ENCODE measurements at places on chromosomes 13 and 19. TPM values are rescaled to one million over a fixed set of nuclear protein-coding genes. Genes with fewer than 3 reads are reported as not detected.

Gene PRR36
- 0.09 TPM for total RNA-seq

Gene LYPD3
- total RNA-seq: 1.2 TPM

Gene GPATCH1
- 8.9 TPM for total RNA-seq

Gene ZNF681
- total RNA-seq: 3.0 TPM

Gene IGFL3
- total RNA-seq: not detected

Gene ATCAY
- not detected for total RNA-seq

Gene LYPD5
- 1.6 TPM for total RNA-seq

Gene BEST2
- not detected for total RNA-seq

Gene THOP1
- 26.4 TPM for total RNA-seq

Gene RPS16
- 1,273 TPM for total RNA-seq

Gene EFNB2
- 35.0 TPM for total RNA-seq

GRCh38 chr19:13707915-13708314 lies 56.4 kb upstream of the MRI1 start:
- H3K27me3 ChIP-seq: no peaks in the 10 kb centered on the region
- H3K4me3 ChIP-seq: no peak overlapping the region
- H3K4me1 ChIP-seq: peaks cover 2% of the 10 kb centered on the region
- no peak for DNase-seq

DNA sequence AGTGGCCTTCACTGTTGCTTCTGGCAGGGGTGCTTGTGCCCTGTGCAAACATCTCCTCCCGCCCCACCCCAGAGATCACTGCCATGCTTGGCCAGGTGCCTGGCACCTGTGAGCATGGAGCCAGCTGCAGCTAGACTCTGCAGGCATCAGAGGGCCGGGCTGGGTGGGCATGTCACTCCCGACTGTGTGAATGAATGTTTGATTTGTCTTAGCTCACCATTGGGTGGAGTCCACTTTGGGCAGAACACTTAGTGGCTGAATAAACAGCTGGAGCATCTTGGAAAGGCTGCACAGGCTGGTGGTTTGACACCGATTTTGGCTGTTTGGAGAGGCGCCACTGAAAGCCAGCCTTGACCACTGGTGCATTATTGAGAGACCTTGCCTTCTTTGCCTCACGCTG lies 267.3 kb downstream of the DLEU7 start:
- H3K36me3 ChIP-seq: no peaks in the 10 kb centered on the region
- H3K27ac ChIP-seq: no peak overlapping the region
- DNase-seq: no peak
- peaks cover 10% of the 10 kb centered on the region for H3K4me1 ChIP-seq

GRCh38 chr19:11736696-11737095 lies 2.0 kb downstream of the ZNF823 start:
- H3K27me3 ChIP-seq: no peaks in the 10 kb centered on the region
- H3K27ac ChIP-seq: no peak overlapping the region
- H3K36me3 ChIP-seq: no peaks in the 10 kb centered on the region
- H3K4me3 ChIP-seq: no peak overlapping the region

GRCh38 chr19:38812841-38813320 lies at the start of gene LGALS4:
TSS of gene LGALS4 (minus strand) at chr19:38812945. CDS start at chr19:38812886, 59 bp downstream.
- no peaks in the 10 kb centered on the region for H3K4me1 ChIP-seq
- H3K27me3 ChIP-seq: no peaks in the 10 kb centered on the region
- H3K36me3 ChIP-seq: peaks cover 4% of the 10 kb centered on the region
- no peak within 1 kb of the TSS for H3K27ac ChIP-seq

DNA sequence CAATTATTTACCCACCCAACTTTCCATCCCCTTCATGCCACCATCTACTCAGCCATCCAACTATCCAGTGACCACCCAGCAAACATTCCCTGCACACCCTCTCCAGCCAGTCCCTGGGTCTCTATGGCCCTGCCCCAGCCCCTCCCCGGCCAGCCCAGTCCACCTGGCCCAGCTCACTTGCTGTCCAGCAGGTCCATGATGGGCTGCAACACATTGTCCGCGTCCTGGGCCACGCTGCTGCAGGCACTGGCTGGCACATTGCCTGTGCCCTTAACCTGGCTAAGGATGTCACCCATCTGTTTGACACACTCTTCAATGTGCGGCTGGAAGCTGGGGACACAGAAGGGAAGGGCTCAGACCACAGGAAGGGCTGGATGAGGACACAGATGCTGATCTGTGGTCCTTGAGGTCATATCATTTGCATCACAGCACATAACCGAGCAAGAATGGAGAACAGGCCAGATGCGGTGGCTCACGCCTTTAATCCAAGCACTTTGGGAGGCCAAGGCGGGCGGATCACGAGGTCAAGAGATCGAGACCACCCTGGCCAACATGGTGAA lies 61.6 kb downstream of the UNC13A start:
- no peaks in the 10 kb centered on the region for H3K27me3 ChIP-seq
- H3K4me1 ChIP-seq: no peaks in the 10 kb centered on the region
- no peak overlapping the region for H3K4me3 ChIP-seq
- DNase-seq: no peak

DNA sequence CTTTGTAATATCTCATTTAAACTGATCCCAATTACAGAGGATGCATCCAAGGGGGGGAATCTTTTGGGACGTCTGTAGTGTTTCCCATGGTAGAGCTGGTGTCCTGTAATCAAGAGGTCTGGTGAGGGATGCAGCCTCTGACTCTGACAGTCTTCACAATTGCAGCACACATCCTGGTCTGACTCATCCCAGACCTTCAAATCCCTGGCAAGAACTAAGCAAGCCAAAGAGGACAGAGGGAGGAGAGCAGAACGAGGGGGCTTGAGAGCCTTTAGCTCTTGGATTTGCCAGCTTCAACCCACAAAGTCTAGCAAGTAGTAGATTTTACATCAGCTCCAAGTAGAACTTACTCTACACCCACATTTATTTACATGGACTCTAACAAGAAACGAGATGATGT lies 17.3 kb upstream of the FCGBP start:
- DNase-seq: no peak

DNA sequence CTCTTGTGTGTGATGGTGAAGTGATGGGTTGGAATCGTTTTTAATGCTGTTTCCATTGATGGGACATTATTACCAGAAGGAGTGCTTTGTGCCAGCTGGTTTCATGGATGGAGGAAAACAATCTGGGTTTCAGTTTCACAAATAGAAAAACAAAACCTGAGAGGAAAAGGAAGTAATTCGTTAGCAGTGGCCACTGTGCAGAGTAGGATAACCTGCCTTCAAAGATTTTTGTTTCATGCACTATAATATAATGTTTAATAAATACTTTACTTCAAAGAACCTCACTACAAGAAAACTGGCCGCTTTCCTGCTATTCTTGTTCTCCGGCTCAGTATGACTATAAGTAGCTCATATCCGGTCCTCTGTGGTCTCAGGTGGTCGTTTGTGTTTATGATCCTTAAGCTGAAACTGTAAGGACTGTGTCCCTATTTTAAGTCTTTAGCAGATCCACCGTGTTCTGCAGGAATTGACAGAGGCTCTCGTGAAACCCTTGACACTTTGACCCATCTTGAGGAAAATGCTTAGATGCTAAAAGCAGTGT lies 104.7 kb downstream of the GGACT start:
- DNase-seq: no peak
- no peaks in the 10 kb centered on the region for H3K4me1 ChIP-seq
- no peak overlapping the region for H3K27ac ChIP-seq
- no peaks in the 10 kb centered on the region for H3K27me3 ChIP-seq
- H3K4me3 ChIP-seq: no peak overlapping the region

DNA sequence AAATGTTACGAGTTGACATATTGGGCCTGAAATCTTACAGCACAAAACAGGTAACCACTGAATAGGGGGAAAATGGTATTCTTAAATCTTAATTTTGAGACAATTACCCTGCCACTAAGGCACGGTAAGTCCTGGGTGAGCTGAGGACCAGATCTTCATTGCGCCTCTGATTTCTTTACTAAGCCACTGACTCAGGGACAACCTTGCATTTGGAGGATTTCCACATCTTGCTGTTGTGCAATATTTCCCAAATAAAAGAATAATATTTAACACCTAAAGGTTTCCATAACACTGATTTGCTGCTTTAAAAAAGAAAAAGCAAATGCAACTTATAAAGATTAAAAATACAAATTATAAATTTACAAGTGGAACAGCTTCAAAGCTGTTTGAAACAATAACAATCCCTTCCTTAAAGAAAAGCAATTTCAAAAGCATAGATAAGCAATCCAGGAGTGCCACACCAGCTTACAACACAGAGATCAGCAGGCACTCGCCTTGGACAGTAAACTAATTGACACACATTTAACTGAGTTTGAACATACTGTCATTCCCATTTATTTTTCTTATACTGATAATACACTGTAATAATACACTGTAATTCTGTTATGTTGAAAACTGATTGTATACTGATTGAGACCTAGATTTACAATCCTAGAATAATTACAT lies 79.6 kb upstream of the DOCK9 start:
- no peak for DNase-seq
- H3K36me3 ChIP-seq: no peaks in the 10 kb centered on the region
- H3K4me1 ChIP-seq: no peaks in the 10 kb centered on the region
- H3K4me3 ChIP-seq: no peak overlapping the region
- no peak overlapping the region for H3K27ac ChIP-seq

DNA sequence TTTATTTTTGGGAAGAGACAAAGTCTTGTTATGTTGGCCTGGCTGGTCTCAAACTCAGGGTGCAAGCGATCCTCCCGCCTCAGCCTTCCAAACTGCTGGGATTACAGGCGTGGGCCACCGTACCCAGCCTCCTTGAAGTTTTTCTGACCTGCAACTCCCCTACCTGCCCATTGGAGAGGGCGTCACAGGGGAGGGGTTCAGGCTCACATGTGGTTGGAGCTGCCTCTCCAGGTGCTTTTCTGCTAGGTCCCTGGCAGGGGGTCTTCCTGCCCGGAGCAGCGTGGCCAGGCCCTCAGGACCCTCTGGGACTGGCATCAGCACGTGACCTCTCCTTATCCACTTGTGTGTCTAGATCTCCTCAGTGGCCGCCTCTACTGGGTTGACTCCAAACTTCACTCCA lies 27.2 kb downstream of the LDLR start:
- H3K27me3 ChIP-seq: no peaks in the 10 kb centered on the region
- H3K4me1 ChIP-seq: no peaks in the 10 kb centered on the region
- no peak overlapping the region for H3K27ac ChIP-seq
- H3K4me3 ChIP-seq: no peak overlapping the region

- no peaks in the 10 kb centered on the region for H3K4me1 ChIP-seq
- no peaks in the 10 kb centered on the region for H3K27me3 ChIP-seq
- no peak overlapping the region for H3K27ac ChIP-seq
- DNase-seq: no peak
Observed at GRCh38 chr13:111183087-111183645, 68.1 kb downstream of the ARHGEF7 start.

DNA sequence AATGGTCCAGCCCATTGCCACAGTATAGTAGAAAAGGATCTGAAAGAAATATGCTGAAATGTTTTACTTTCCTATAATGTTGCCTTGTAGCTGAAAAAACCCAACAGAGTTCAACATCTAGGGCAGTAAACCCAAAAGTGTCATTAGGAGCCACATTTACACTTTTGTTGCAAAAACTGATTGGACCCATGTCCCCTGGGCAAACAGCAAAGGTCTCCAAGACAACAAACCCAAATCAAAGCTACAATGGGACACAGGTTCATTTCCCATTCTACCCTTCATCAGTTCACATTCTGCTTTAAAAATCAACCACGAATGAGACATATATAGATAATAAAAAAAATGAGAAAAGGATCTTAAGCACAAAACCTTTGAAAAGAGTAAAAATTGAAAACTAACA lies 744.8 kb downstream of the PCDH17 start:
- no peak overlapping the region for H3K4me3 ChIP-seq
- H3K4me1 ChIP-seq: no peaks in the 10 kb centered on the region
- no peak overlapping the region for H3K27ac ChIP-seq
- H3K36me3 ChIP-seq: no peaks in the 10 kb centered on the region
- DNase-seq: no peak

- no peaks in the 10 kb centered on the region for H3K27me3 ChIP-seq
- no peak for DNase-seq
- no peak overlapping the region for H3K4me3 ChIP-seq
- H3K27ac ChIP-seq: no peak overlapping the region
- no peaks in the 10 kb centered on the region for H3K36me3 ChIP-seq
Observed at GRCh38 chr19:1747285-1748114, 5.8 kb upstream of the ONECUT3 start.

GRCh38 chr13:103810026-103810425 lies 743.8 kb upstream of the SLC10A2 start:
- no peaks in the 10 kb centered on the region for H3K27me3 ChIP-seq
- no peak overlapping the region for H3K27ac ChIP-seq
- H3K4me3 ChIP-seq: no peak overlapping the region
- DNase-seq: no peak
- H3K4me1 ChIP-seq: no peaks in the 10 kb centered on the region

GRCh38 chr19:17505223-17505622 lies 6.2 kb upstream of the PGLS start:
- no peaks in the 10 kb centered on the region for H3K4me1 ChIP-seq
- no peaks in the 10 kb centered on the region for H3K27me3 ChIP-seq

- H3K4me1 ChIP-seq: no peaks in the 10 kb centered on the region
- no peaks in the 10 kb centered on the region for H3K27me3 ChIP-seq
- H3K36me3 ChIP-seq: no peaks in the 10 kb centered on the region
- DNase-seq: peak; percentile 97
- peak overlapping the region; percentile 44 for H3K27ac ChIP-seq
- peak overlapping the region; percentile 59 for H3K4me3 ChIP-seq
Observed at GRCh38 chr19:42279902-42280814, 11.1 kb downstream of the CIC start.

DNA sequence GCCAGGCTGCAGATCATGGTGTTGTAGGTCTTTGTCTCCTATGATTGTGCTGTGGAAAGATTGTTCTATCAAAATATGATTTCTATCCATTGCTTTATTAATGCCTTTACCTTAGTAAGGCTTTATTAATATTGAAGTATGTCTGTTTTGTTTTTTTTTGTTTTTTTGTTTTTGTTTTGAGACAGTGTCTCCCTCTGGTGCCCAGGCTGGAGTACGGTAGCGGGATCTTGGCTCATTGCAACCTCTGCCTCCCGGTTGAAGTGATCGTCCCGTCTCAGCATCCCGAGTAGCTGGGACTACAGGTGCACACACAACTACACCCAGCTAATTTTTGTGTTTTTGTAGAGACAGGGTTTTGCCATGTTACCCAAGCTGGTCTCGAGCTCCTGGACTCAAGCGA lies 7.7 kb downstream of the IRGC start:
- H3K27ac ChIP-seq: no peak overlapping the region
- H3K4me1 ChIP-seq: no peaks in the 10 kb centered on the region
- no peaks in the 10 kb centered on the region for H3K27me3 ChIP-seq
- no peak for DNase-seq

DNA sequence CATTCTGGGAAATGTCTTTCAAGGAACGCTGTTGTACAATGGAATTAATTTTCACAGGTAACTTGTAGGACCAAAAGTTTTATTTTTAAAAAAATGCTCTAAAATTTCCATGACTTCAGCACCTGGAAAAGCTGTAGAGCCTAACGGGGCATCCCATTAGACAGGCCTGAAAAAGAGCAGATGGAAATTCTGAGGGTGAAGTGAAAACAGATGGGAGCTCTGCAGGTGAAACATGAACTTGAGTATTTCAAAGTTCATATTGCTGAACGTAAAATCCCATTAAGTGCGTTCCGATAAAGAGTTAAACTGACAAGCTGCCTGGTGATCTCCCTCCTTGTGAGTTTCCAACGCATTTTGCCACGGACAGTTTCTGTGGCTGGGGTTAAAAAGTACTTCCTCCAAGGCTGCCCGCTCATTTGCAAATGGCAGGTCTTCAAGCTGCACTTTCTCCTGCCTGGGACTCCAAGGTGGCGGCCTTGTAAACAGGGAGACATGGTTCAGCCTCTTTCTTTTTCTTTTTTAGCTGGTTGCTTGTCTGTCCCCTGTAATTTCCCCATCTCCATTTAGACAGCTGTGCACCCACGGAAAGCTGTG lies 450.4 kb downstream of the FGF9 start:
- no peak for DNase-seq
- no peaks in the 10 kb centered on the region for H3K27me3 ChIP-seq

GRCh38 chr19:16070366-16070990 lies 5.8 kb upstream of the TPM4 start:
- no peaks in the 10 kb centered on the region for H3K27me3 ChIP-seq
- no peaks in the 10 kb centered on the region for H3K4me1 ChIP-seq
- no peaks in the 10 kb centered on the region for H3K36me3 ChIP-seq
- DNase-seq: peak; percentile 79
- peak overlapping the region; percentile 80 for H3K4me3 ChIP-seq
- no peak overlapping the region for H3K27ac ChIP-seq

Data from aorta (tissue), 5 donors.